ENCODE measurements at places on chromosomes 16 and 17.

DNA sequence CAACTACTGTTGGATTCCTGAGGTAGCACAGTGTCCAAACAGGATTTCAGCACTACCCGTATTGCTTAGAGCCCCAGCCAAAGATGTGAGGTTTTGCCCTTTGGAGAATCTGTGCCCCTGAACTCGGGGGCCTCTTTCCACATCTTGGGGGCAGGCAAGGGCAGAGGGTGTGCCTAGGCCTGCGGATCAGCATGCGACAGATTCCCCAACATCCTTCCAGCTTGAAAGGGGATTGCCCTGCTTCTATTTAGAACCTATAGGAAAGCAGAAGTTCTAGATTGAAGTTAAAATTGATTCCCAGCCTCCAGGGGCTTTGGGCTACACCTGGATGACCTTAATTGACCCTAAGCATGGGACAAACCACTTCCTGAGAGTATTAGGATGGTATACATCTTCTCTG is 19.6 kb downstream of the NOD2 start:
- DNase-seq: no peak

GRCh38 chr17:50632637-50633036 is 2.0 kb upstream of the ABCC3 start:
- DNase-seq: no peak

- DNase-seq: no peak
Observed at GRCh38 chr17:58191241-58191896, 1.2 kb upstream of the EPX start.

- DNase-seq: no peak
Observed at GRCh38 chr17:68004201-68004600, 7.9 kb upstream of the C17orf58 start.

- DNase-seq: no peak
Observed at GRCh38 chr17:73188011-73188410, 4.8 kb upstream of the COG1 start.

GRCh38 chr17:48333034-48333530 is 96.9 kb downstream of the SKAP1 start:
- no peak for DNase-seq

GRCh38 chr17:2064520-2064971 is 9.6 kb downstream of the HIC1 start:
- DNase-seq: no peak

GRCh38 chr17:16363749-16364536 is 10.7 kb upstream of the CENPV start:
- peak; percentile 83 for DNase-seq

DNA sequence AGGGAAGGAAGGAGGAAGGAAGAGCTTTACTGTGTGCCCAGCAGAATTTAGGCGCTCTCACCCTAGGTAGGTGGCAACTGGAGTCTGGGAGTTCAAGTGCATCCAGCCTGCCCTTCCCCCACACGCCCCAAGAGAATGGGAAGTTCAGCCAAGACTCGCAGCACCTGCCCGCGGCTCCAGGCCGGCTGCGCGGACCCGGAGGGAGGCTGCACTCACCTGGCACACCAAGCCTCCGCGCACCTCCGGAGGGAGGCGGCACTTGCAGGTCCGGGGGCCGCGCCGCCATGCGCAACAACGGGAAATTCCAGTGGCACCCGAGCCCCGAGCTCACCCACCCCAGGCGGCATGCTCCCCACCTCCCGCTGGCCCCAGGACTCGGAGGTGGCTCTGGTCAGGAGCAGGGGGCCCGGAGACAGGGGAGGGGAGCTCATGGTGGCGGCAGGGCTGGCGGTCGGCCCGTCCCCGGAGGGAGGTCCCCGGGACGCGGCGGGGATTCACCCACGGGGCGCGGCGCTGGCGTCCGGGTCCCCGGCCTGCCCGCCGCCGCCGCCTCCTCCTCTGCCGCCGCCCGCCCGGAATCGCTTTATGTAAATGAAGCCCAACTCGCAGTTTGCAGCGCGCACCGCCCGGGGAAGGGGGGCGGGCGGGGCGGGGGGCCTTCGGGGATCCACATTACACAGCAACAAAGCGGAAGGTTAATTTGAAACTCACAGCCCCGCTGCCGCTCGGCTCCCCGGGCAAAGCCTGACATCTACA is at the start of gene ZFHX3:
ZFHX3 (minus strand) TSS at position 593 of the 756 bp plus-strand sequence. CDS start 87,983 bp downstream, outside the sequence.
- peak; percentile 57 for DNase-seq

- DNase-seq: no peak
Observed at GRCh38 chr17:60901806-60902205, 224.2 kb downstream of the BCAS3 start.

DNA sequence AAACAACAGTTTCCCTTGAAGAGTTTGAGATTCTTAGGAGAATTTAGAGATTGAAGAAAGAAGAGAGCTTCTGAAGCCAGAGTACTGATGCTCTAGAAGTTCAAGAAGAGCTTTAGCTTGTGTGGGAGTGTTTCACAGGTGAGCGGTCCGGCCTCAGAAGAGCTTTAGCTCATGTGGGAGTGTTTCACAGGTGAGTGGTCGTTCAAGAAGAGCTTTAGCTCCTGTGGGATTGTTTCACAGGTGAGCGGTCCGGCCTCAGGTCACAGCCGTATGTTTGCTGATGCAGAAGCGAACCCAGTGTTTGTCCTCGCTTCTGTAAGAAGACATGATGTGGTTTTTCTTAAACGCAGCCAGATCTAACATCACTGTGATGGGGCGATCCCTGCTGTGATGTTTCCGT is 76.4 kb downstream of the SEC14L1 start:
- DNase-seq: no peak

- peak; percentile 20 for DNase-seq
Observed at GRCh38 chr17:80942423-80943345, 49.0 kb upstream of the CHMP6 start.

DNA sequence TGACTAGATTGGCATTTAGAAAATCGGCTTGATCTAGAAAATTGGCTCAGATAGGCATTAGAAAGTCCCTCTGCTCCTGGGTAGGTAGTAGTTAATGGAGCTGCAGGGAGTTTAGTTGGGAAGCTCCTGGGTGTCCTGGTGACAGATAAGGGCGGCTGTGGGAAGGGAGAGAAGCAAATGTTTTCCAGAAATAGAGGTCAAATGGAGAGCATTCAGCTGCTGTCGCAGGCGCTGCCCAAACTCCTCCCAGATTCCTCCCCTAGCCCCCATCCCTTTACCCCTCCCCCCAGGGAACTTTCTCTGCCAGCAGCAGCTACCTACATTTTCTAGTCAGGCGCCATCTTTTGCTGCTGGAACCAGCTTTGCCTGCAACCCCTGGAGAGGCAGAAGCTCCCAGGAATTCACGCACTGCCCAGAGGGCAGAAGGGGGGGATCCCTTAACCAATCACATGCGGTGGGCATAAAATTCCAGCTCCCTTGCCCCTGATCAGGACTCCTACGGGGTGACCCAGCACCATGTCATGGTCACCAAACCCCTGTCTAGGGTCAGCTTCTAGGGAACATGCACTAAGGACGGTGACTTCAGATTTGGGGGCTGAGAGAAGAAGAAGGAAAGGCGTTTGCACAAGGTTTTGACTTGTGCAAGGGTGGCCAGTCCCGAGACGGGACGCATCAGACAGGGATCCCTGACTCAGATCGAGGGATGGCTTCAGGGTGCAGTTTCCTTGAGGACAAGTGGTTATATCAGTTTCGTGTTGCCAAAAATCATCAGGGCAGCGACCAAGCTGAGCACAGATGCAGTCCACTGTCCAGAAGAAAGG is 43.8 kb downstream of the SOCS1 start:
- DNase-seq: no peak

GRCh38 chr16:80899809-80900592 is 95.6 kb upstream of the CDYL2 start:
- DNase-seq: no peak

DNA sequence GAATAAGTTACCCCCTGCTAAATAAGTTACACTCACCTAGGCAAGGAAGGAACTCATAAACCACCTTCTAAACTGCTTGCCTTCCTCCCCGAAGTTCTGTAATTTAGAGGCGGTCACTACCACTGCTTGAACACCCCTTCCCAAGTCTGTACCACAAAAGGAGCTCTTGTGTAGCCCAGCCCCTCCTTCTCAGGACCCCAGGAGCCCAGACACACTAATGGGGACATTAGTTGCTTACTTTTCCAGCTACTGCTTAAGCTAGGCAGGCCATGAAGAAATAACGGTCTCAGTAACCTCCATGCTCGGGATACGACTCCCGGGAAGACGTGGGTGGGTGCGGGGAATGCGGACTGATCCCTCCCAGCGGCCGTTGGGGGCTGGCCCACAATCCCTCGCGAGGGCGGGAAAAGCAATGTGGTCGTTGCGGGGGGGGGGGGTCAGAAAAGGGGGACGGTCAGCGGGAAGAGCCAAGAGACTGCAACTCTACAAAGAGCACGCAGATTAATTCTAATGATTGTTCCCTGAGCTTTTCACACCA is at the start of gene TEX14:
TEX14 (minus strand) TSS at position 345 of the 538 bp plus-strand sequence. CDS start 40,044 bp downstream, outside the sequence.
- DNase-seq: no peak

DNA sequence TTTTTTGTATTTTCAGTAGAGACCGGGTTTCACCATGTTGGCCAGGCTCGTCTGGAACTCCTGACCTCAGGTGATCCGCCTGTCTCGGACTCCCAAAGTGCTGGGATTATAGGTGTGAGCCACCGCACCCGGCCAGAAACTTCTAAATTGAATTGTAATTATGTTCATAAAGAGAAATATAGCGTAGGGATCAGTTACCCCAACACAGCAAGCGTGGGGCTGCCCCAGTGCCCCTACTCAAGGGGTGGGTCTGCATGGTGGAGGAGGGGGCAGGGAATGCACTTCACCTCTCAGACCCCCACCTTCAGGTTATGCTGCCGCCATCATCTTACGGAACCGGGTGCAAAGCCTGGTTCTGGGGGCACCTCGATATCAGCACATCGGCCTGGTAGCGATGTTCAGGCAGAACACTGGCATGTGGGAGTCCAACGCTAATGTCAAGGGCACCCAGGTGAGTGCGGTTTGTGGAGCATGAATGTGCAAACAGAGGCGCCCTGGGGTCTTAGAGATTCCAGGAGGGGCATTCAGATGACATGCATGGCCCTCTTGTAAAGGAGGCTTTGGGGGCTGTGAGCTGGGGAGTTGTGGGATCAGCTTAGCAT is 18.0 kb downstream of the ITGAM start:
- no peak for DNase-seq

DNA sequence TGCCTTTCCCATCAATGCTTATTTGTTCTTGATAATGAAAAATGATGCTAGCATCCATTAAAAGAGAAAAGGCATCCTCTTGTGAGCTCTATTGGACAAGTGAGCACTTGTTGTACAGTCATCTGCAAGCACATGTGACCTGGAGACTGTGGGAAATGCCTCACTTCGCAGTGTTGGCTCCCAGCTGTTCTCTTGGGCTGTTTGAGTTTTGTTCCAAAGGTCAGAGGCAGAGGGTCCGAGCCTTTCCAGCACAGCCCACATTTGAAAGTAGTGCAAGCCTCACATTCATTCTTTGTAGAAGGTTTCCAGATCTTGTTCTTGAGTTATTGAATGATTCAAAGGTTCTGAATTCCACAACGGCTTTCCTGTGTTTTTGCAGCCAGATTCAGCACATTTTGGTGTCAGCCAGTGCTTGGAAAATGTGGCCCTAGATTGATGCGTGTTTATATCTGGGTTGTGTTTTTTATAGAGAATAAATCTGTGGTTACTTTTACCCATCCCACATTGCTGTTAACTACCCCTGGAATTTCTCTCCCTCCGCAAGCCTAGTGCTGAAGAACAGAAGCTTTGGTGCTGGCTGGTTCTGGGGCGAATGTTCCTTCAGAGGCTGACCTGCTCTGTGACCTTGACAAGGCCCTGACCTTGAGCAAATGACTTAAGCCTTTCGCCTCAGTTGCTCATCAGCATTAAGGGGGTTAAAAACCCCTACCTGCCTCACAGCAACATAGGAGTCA is 49.8 kb downstream of the CDH1 start:
- DNase-seq: peak; percentile 92

DNA sequence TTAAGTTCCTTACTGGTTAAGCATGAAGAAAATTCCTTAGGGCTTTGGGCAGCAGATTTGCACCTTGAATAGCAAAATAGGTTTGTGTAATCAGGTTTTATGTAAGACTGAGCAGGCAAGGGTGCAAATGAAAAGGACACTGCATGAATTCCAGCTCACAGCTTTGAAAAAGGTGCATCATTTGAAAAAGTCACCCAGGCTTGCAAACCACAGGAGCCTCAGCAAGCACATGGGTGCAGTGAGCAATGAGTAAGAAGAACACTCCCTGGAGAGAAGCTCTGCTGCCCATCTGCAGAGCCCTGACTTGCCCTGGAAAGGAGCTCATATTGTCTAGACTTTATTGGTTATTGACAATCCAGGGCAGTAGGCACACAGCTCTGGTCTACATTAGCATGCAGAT is 165.6 kb upstream of the KCNJ16 start:
- no peak for DNase-seq

DNA sequence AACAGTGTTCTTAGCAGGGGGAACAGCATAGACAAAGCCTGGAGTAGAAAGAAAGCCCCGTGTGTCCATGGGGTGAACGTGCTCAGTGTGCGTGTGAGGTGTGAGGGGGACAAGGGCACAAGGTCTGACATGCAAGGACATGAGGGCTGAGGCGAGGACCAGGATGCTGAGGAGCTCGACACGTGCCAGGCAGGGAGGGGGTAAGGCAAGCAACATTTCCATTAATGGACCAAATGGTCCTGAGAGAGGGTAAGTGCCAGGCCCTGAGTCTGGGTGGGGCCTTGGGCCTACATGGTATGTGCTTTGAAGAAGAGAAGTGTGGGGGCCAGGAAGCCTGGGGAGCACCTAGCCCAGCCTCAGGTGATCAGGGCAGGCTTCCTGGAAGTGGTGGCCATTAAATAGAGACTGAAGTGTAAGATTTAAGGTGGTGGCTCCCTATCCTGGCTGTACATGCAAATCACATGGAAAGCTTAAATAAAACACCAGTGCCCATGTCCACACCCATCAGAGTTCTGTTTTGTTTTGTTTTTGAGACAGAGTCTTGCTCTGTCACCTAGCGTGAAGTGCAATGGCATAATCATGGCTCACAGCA is 29.3 kb downstream of the ADCY7 start:
- no peak for DNase-seq

DNA sequence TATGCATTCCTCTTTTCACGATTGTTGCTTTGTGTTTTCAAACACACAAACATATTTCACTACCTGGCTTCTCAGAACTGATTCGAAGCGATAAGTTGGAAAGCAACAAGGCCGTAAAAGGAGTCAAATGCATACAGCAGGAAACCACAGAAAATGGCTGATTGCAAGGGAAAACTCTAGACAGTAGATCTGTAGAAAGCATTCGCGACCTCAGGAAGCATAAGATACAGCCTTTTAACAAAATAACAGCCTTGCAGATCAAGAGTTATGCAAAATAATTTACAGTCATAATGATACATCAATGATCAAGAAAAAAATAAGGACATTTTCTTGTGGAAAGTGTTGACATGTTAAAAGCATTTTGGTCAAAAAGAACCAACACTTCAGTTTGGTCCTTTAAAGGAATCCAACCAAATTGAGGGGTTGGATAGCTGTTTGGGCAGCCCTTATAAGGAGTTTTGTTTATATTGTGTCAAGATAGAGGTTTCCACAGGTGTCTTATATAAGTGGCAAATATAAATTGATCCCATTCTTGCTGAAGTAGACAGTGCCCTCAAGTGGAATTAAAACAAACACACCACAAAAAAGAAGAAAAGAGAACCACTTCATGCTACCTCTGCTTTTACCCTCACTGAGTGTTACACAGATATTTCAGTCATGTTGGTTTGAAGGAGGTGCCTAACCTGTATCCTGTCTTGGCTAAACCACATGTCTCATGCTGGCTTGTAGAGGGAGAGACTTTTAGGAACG is 5.5 kb downstream of the CYLD start:
- peak; percentile 69 for DNase-seq
